ENCODE measurements at places on chromosomes 16 and 17.

DNA sequence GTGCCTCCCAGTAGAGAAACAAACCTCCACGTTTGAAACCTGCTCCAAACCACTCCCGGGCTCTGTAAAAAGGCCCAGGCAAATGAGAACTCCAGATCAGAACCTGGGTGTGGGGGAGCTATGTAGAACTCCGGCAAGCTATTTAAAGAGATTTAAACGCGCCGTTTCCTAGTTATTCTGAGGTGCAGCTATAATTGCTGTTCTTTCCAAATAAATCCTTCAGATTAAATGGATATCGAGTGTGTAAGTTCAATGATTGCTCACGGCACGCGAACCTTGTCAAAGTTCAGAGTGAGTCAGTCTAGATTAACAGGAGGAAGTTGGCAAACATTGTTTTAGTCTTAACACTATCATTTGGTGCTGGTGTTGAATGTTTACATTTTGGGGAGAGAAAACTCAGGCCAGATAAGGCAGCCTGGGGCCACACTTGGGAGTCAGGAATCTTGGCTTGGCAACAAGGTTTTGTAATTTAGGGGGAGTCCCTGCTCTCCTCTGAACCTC lies 92.9 kb upstream of the SALL1 start:
- no peak for DNase-seq

DNA sequence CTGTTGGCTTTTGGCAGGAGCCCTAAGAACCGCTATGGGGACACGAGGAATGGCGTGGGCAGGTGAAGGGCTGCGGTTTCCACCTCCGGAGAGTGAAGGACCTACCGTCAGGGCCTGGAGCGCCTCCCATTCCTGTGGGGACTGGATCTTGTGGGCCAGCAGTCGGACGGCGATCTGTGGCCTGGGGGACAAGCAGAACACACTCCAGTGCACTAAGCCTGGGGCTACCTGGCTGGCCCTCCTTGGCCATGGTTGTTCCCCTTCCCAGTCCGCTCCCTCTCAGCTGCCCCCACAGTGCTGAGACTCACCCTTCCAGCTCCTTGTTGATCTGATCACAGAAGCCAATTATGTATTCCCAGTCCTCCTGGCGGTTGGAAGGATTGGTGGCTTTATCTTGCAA lies 15.0 kb downstream of the GGA3 start:
- DNase-seq = no peak

GRCh38 chr16:90020838-90021382 lies 1.7 kb upstream of the DBNDD1 start:
- DNase-seq = no peak

- DNase-seq = no peak
These were observed 22.6 kb downstream of the DYNC1LI2 start for GRCh38 chr16:66728804-66729203.

DNA sequence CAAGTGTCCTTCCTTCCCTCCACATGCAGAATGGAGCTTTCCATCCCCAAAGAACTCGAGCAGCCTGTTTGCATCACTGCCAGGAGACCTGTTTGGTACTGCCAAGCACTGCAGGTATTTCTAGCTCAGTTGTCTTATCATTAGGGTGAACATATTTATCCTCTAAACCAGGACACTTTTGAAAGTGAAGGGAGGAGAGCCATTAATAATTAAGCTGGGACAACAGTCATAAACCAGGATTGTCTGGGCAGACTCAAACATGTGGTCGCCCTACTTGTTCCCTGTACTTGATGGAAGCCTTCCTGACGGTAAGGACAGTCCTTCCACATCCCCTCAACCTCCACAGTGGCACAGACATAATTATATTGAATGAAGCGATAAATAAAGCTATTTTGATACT lies 67.4 kb downstream of the PRKCA start:
- no peak for DNase-seq

GRCh38 chr17:18231164-18231563 lies 5.7 kb downstream of the LLGL1 start:
- no peak for DNase-seq

DNA sequence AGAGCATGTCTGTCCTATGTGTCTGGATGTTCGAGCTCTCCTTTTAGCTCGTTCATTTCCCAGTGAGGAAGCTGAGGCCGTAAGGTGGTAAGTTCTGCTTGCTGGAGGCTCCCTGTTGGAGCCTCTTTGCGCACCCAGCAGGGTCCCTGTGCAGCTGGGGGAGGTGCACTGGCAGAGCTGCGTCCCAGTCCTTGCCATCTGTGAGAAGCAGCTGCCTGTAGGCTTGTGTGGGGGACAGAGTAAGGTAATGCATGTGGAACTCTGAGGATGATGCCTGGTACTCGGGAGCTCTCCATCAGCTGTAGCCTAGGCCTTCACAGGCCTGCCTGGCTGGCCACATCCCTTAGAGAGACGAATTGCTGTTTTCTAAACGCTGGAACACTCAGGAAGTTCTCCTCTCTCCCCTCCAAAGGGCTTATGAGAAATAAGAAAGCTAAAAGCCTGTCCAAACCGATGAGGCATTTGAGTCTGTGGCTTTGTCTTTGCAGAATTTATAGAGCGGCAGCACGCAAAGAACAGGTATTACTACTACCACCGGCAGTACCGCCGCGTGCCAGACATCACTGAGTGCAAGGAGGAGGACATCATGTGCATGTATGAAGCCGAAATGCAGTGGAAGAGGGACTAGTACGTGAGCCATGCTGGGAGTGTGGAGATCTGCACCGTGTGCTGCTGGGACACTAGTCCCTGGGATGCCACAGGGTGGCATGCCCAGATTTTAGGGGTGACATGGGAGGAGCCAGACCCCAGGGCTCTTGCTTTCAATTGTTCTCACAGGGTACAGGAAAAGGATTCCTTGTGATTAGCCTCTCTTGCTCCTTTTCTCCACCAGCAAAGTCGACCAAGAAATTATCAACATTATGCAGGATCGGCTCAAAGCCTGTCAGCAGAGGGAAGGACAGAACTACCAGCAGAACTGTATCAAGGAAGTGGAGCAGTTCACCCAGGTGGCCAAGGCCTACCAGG lies 1.6 kb downstream of the NDUFB10 start:
- DNase-seq = no peak

DNA sequence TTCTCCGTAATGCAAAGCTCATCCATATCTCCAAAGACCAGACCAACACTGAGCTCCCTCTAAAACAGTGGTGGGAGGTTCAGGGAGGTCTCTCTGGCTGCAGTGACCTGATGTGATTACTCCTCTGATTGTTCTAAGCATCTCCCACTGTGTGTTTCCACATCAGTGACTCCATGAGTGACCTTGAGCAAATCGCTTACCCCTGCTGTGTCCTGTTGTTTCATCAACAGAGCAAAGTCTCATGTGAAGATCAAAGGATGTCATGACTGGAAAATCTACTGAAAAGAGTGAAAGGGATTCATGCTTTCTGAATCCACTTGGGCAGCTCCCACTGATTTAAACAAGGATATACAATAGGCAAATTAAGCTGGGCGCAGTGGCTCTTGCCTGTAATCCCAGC lies 352.9 kb downstream of the TMEM114 start:
- DNase-seq = no peak

GRCh38 chr17:74697515-74697914 lies 15.2 kb downstream of the CD300LF start:
- no peak for DNase-seq

- no peak for DNase-seq
These were observed 60.0 kb downstream of the HSD17B2 start for GRCh38 chr16:82094942-82095540.

DNA sequence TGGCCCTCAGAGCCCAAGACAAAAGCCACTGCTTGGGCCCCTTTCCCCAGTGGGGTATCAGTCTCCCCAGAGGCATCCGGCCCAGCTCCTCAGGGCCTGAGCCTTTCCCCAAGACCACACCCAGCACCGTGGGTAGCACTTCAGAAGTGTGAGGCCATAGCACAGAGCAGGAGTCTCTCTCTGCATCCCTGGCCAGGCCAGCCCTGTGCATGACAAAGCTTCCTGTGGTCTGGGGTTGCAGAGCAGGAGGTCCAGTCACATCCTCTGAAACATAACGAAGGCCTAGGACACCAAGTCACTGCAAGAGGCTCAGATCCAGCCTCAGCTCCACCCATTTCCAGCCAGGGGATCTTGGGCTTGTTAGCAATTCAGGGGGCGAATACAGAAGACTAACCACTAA lies 56.8 kb upstream of the ZNF423 start:
- DNase-seq = no peak

GRCh38 chr16:89619840-89620239 lies 6.4 kb downstream of the DPEP1 start:
- DNase-seq = no peak

DNA sequence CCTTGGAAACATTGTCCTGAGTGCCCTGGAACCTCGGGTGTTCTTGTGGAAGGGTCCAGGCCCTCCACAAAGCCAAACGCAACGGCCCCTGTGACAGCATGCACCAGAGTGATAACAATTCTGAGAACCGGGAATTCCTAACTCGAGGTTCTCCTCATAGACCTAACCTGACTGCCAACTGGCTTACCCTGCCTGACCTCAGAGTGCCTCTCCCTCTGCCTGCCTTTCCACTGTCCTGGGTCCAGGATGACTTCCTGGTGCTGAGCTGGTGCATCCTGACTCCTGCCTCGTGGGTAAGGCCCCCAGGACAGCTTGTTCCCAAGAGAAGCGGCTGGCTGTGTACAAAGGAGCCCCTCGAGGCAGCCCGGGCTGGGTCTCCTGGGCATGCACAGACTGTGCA lies 51.8 kb downstream of the SRL start:
- no peak for DNase-seq

GRCh38 chr16:3838600-3839401 lies 41.7 kb downstream of the CREBBP start:
- DNase-seq = no peak

DNA sequence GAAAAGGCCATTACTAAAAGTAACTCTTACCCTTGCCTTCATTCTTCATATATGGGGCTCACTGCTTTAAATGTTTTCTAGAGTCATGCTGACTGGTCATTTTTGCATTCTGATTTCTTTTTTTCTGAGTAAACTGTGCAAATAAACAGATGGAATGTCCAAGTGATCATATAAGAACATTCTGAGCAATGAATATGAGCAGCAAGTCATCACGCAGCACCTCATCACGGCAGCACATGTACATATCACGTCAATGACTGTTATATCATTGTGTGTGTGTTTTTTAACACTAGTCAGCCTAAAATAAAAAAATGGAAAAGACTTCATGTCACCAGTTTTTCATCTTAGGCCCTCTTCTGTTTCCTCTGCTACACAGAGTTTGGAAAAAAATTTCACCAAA lies 490.0 kb upstream of the ZFHX3 start:
- no peak for DNase-seq

GRCh38 chr16:88430524-88431446 lies 22.3 kb upstream of the ZFPM1 start:
- no peak for DNase-seq

DNA sequence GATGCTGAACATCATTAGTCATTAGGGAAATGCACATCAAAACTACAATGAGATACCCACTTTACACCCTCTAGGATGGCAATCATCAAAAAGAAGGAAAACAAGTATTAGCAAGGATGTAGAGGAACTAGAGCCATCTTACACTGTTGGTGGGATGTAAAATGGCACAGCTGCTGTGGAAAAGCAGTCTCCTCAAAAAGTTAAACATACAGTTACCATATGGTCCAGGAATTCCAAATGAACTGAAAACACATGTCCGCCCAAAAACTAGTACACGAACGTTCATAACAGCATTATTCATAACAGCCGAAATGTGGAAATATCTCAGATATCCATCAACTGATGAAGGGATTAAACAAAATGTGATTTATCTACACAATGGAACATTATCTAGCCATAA lies 7.0 kb downstream of the FBF1 start:
- no peak for DNase-seq

DNA sequence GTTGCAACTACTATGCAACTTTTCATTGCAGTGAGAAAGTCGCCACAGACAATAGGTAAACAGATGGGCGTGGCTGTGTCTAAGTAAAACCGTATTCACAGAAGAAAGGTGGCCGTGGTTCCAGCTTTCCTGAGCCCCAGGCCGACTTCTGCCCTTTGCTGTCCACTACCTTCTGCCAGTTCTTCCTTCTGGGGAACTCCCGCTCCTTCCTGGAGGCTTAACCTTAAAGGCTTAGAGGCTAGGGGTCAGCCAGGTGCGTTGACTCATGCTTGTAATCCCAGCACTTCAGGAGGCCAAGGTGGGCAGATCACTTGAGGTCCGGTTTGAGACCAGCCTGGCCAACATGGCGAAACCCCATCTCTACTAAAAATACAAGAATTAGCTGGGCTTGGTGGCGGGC lies 2.1 kb upstream of the SEPTIN12 start:
- no peak for DNase-seq

Measured in NCI-H1436 treated with DMSO at 0.1 percent for 48 hours (cell line).